ENCODE measurements at places on chromosomes 7 and 10.

DNA sequence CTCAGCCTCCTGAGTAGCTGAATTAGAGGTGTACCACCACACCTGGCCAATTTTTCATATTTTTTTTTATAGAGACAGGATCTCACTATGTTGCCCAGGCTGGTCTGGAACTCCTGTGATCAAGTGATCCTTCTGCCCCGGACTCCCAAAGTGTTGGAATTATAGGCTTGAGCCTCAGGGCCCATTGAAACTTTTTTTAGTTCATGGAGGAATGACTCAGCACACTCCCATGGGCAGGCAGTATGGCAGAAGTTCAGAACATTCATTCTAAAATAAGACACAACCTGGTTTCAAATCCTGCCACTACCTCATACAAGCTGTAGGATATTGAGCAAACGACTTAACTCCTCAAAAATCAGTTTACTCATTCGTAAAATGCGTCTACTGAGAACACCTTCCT, 320.4 kb upstream of the SP8 start:
- no peak for DNase-seq

GRCh38 chr10:114079421-114079820, 35.8 kb downstream of the ADRB1 start:
- DNase-seq: no peak

DNA sequence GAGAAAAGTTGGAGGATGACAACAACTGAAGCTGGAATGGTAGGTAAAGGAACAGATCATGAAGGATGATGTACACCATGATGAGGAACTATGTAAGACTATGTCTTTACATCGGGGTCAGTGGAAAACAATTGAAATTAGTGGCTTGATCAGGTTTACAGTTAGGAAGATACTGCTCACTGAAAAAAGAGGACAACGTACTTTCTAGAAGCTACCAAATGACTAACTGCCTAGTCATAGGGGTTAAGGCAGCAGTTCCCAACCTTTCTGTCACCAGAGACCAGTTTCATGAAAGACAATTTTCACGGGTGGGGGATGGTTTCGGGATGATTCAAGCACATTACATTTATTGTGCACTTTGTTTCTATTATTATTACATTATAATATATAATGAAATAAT, 91.6 kb upstream of the ANKRD1 start:
- no peak for DNase-seq

GRCh38 chr10:64040781-64041180, 519.6 kb downstream of the REEP3 start:
- no peak for DNase-seq

- DNase-seq: no peak
These were observed 6.3 kb downstream of the TRPV5 start for GRCh38 chr7:142927085-142927745.

GRCh38 chr10:111211706-111212105, 134.9 kb downstream of the ADRA2A start:
- no peak for DNase-seq

DNA sequence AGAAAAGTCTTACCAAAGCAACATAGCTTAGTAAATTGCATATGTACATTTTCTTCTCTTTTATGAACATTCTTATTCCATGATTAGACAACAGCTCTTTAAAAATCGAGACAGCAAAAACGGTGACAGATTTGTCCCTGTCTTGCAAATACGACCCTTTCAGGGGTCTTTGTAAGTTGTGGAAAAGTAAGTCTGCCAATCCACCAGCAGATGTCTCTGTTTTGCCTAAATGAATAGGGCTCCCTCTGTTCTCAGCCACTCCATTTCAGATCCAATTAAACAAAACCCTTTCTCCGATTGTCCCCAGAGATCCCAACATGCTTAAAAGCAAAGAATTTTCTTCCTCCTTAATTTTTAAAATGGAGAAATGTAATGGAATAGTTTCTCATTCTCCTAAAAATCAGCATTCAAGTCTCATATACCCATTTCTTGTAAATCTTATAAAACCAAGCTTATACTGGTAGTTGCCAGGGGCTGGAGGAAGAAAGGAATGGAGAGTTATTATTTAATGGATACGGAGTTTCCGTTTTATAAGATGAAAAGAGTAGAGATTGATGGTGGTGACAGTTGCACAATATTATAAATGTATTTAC, 61.0 kb upstream of the NFE2L3 start:
- DNase-seq: peak; percentile 17

DNA sequence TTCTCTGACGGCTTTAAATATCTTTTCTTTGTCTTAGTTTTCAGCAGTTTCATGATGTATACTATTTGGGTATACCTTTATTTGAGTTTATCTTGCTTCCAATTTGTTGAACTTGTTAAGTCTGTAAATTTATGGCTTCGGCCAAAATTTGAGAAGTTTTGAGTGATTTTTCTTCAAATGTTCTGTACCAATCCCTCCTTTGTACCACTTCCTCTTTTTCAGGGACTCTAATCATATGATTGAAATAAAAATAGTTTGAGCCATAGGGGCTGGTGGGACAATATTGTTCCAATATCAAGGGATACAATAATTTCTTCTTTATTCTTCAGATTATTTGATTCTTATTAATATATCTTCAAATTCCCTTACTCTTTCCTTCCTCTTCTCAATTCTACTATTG, 43.1 kb upstream of the CTTNBP2 start:
- no peak for DNase-seq

DNA sequence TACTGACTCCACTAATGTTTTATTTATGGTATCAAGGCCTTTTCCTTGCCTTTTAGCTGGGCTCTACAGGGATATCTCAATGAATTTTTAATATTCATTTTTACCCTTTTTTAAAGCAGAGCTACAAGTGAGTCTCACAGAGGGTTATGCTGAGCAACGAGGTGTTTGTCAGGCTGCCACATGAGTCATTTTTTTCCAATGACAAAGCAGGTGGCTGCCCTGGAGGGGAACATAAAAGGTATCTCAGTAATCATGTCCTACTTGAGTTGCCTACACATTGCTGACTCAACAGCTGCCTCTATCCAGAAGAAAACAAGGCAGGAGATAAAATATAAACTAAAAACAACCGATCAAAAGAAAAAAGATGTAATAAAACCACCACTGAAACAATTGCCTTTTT, 1004.9 kb upstream of the POT1 start:
- DNase-seq: no peak

GRCh38 chr7:81960026-81960425, 190.2 kb upstream of the HGF start:
- no peak for DNase-seq

DNA sequence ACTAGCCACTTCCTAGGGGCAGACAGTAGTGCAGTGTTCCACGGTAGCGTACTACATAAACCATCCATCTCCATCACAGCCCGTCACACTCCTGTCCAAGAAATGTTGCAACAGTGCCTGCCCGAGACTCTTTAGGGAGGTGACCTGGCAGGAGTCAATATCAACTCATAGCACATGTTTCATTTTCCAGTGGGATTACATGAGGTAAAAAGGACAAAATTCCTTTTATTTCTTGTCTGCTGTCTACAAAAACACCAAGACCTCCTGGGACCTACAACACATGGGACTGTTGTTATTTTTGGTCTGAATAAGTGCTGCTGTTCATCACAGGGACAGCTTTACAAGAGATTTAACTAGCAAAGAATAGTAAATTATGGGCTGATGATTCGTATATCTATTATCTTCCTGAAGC, 99.9 kb downstream of the MPP7 start:
- DNase-seq: peak; percentile 16

DNA sequence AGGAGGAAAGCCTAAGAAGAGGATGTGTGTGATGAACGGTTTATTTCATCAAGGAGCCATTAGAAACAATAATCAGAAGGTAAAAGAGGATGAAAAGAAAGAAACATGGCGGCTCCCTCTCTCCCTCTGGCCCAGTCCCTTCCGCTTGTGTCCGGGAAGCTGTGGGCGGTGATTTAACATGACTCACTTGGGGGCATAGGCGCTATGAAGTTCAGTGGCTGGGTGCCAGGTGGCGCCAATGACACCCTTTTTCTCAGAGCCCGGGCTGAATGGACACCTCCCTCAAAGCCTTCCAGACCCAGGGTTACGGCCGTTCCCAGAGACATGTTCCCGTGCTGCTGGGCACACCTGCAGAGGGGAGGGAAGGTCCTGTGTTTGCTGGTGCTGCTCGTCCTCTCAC, 244.0 kb downstream of the SKAP2 start:
- DNase-seq: peak; percentile 21

DNA sequence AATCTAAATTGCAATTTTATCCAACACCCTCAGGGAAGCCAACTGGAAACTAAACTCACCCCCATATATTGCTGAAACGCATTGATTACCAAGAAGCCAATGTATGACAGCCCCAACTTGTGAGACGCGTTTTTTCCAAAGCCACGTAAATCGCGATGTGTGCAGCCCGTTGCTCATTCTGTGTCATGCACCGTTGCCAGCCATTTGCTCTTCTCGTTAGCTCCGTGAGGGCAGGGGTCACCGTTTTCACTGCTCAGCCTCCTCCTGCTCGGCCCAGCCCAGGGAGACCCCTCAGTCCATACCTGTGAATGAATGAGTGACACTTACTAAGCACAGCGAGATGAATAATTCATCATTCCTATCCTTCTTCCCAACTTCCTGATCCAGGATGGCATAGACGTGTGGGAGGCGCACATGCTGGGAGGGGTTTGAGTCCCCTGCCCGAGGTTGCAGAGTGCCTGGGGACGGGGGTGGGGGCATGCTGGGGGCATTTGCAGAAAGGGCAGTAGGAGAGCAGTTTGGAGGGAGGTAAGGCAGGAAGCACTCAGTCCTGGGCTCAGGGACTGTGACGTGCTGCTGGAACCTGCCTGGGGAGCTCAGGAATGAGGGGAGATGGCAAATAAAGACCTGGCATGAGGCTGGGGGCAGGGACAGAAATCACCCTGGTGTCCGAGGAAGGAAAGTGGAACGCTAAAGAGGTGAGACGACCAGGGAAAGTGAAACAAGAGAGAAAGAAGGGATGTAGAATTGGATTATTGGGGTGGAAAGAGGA, 104.2 kb upstream of the SDK1 start:
- DNase-seq: no peak

- no peak for DNase-seq
These were observed 152.2 kb downstream of the CRPPA start for GRCh38 chr7:16268821-16269768.

- DNase-seq: peak; percentile 30
These were observed 59.4 kb upstream of the ASAH2 start for GRCh38 chr10:50310560-50311174.

DNA sequence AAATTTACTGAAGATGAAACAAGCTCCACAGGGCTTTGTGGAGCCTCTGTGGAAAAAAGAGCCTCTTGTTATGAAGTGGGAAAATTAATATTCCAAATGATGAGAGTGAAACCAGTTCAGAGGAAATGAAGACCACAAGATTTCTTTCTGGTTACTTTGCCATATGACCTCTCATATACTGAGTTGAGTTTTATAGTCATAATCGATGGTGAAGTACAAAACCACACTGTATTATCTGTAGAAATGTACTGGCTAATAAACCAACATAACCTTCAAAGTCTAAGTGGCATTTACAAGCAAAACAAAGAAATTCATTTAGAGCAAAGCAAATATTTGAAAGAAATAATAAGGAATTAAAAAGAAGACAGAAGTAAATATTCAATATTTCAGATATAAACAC, 662.6 kb upstream of the ZWINT start:
- no peak for DNase-seq

DNA sequence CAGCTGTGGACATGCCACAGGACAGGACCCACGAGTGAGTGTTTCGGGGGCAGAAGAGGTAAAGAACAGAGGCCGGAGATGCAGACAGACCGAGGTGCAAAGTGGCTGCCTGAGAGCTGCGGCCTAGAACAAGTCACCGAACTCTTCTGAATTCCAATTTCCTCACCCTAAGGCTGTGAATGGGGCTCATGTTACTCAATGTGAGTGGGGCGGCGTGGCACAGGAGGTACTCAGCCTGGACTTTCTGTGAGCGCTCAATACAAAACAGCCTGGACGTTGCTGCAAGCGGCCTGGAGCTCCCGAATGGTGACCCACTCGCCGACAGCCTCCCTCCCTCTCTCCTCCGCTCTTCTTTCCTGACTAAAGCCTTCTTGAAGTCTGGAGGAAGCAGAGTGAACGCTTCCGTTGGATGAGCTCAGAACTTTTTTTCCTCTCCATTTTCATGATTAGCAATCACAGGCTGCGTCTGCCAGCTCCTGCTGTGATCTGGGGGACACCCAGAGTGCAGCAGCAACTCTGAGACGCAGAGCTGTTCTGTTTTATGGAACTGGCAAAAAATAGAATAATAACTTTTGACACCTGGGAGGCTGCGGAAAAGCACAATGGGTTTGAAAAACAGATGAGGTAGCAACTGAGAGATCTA, 108.5 kb downstream of the PTPRN2 start:
- no peak for DNase-seq

DNA sequence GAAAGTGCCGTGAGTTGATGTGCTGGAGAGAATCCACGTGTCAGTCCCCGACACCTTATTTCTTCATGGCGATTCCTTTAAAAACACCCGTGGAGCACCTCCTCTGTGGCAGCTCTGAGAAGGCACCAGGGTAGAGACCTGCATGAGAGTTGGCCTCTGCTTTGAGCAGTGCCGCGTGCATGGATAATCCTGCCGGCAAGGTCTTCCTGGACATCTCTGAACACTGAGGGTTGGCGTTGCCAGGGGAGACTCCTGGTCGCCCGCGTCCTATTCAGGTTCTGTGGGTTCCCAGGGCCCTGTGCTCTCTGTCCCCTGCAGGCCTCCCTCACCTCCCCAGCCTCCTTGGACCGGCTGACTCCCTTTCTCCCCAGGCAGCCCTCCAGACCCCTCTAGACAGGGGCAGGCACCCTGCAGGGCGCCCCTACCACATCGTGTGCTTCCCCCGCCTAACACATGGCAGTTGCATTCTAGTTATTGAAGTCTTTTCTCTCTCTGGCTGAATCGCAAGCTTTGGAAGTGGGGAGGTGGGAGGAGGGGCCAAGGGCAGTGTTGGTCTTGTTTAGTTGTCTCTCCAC, 95.6 kb downstream of the MKI67 start:
- DNase-seq: no peak

DNA sequence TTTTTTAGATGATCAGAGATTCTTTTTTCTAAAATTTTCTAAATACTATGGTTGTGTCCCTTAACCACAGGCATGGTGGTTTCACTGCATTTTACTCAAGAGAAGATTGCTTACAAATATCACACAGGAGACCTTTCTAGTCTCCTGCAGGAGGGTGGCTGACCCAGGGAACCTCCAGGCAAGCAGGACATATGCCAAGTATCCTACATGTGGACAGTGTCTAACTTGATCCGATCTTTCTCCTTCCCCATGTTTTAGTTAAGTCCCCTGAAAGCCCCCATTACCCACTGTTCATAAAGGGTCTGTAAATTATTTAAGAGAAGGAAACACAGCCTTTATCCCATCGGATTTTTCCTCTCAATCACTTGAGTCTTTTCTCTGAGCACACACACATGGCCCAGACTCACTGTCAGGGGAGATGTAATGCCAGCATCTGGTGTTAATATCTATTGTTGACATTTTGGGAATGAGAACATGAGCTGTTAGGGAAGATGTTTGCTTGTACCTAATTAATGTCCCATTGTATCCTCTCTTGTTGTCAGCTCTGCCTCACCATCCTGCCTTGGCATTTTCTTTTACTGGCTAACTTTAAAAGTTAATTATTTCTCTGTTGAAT, 755.2 kb downstream of the AUTS2 start:
- no peak for DNase-seq

DNA sequence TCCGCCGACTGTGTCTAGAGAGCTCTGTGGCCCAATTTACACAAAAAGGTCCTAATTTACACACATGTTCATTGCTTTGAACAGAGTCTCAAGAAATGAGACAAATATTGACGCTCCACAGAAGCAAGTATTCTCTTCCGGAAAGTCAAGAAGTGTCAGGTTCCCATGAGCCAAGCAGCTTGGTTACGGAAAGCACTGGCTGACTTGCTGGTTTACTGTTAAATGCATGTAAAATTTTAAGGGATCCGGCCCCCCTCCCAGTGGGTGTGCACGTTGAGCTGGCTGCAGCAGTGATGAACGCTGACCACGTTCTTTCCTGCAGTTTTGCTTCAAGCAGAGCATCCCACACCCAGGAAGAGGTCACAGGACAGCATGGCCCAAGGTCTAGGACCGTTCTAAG, 76.8 kb downstream of the DIP2C start:
- DNase-seq: no peak
